Regular cardiac myocyte (primary cell): ENCODE measurements at places on chromosomes 2 and 18. TPM values are rescaled to one million over a fixed set of nuclear protein-coding genes. Genes with fewer than 3 reads are reported as not detected.

The CCDC85A gene
- 0.28 and 5.4 TPM in 2 replicates for total RNA-seq

The CRACDL gene
- under 0.01 TPM in 1 of 2 replicates, not detected in the other for total RNA-seq

The ALLC gene
- total RNA-seq = under 0.01 TPM in 1 of 2 replicates, not detected in the other

The ABCG5 gene
- not detected in 2 replicates for total RNA-seq

The CDH2 gene
- 166 and 194 TPM in 2 replicates for total RNA-seq

The FKBP1B gene
- total RNA-seq = 8.2 and 11.8 TPM in 2 replicates

The TSPYL6 gene
- not detected in 2 replicates for total RNA-seq

The ITGA4 gene
- total RNA-seq = 66.8 and 86.3 TPM in 2 replicates

The GLI2 gene
- total RNA-seq = 2.0 and 9.8 TPM in 2 replicates

The SATB2 gene
- 5.2 and 9.9 TPM in 2 replicates for total RNA-seq

The CYRIA gene
- total RNA-seq = 5.2 and 8.2 TPM in 2 replicates

The MYO5B gene
- 0.28 and 0.38 TPM in 2 replicates for total RNA-seq

The ZNF804A gene
- under 0.01 and 0.38 TPM in 2 replicates for total RNA-seq

The MATN3 gene
- total RNA-seq = 0.28 and 0.58 TPM in 2 replicates

The ACSL3 gene
- total RNA-seq = 124 and 130 TPM in 2 replicates

The CPLX4 gene
- not detected in 2 replicates for total RNA-seq

The SERPINB10 gene
- not detected in 2 replicates for total RNA-seq

The DES gene
- 0.77 and 1.7 TPM in 2 replicates for total RNA-seq

The LIMS3 gene
- total RNA-seq = 1.1 and 1.5 TPM in 2 replicates

The DCDC2C gene
- total RNA-seq = not detected in 2 replicates

The TMEM247 gene
- total RNA-seq = not detected in 2 replicates

The MLPH gene
- 7.6 and 24.7 TPM in 2 replicates for total RNA-seq

The KIAA2012 gene
- total RNA-seq = under 0.01 TPM in 2 replicates
